Astrocyte of the hippocampus (primary cell): ENCODE measurements at places on chromosomes 16 and 17.

GRCh38 chr16:15949210-15950160 lies at the start of gene ABCC1:
Gene ABCC1, plus strand, starts transcription at chr16:15949616. Its CDS starts 136 bp downstream, at chr16:15949752.
- DNase-seq = peak; percentile 80

GRCh38 chr17:82638183-82638773 lies 10.0 kb downstream of the WDR45B start:
- DNase-seq = peak; percentile 16

GRCh38 chr16:49468611-49469310 lies 95.2 kb downstream of the C16orf78 start:
- DNase-seq = no peak

DNA sequence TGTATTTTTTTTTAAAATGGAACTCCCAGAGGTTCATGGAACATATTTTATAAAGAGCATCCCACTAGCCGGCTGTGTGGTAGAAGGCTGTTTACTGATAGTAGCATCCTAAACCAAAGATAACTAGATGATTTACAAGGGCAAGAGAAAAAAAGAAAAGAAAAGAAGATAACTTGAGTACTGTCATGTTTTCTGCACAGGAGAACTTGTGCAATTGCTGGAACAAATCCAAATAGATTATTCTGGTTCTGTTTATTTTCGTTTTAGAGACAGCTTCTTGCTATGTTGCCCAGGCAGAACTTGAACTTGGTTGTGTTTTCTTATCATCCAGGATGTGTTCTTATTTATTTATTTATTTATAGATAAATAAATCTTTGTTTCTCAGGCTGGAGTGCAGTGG lies 20.9 kb upstream of the PPM1D start:
- no peak for DNase-seq

DNA sequence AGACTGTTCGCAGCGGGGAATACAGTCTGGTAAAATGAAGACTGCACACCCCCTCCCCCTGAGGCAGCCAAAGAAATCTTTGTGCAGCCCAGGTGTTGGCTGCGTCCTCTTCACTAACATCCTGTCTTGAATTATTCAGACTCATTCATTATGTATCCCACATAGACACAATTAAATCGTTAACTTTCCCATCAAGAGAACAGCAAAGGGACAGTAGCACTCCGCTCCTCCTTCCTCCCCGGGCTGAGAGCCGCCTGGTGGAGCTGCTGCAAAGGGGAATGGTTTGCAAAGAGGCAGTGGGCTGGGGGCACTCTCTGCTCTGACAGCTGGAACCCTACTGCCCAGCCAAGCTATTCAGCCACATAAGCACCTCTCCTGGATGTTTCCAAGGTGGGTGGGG lies 290.0 kb upstream of the SOX9 start:
- DNase-seq = peak; percentile 29

GRCh38 chr17:29620271-29620670 lies 2.4 kb downstream of the CORO6 start:
- DNase-seq = no peak

- DNase-seq = no peak
These were observed 3.3 kb upstream of the KRTAP4-4 start for GRCh38 chr17:41163828-41164227.

DNA sequence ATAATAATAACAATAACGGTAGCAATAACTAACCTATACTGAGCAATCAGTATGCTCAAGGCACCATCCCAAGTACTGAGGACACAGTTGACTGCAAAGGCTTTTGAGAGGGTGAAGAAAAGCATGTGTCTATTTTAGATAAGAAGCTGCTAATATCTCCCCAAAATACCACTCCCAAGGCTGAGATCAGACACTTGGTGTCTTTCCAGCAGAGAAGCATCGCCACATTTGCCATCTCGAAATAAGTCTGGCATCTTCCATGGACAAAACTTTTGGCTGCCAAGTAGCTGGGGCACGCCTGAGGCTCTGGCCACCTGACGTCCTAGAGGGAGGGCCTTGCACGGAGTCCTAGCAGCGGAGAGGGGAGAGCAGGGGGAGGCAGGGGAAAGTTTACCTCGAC lies 39.0 kb downstream of the ZNF423 start:
- no peak for DNase-seq

GRCh38 chr17:72379516-72379915 lies 258.7 kb downstream of the SOX9 start:
- no peak for DNase-seq

DNA sequence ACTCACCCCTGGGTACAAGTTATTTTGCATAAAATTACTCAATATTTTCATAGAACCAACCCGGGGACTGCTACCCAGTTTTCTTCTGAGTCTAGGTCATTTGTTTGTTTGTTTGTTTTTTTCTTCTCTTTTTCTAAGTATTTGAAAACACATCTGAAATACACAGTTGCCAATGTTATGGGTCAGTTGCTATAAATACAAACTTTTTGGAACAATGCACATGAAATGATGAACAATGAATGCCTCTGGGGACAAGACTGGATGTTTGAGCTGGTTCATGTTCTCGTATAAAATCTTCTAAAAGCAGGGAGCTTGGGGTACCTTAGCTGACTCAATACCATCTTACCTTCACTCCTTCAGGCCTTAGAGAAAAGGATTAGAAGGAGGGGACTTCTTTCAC lies 30.5 kb downstream of the TMEM238L start:
- DNase-seq = no peak

GRCh38 chr17:31754239-31754945 lies 104.7 kb downstream of the COPRS start:
- DNase-seq = peak; percentile 45

DNA sequence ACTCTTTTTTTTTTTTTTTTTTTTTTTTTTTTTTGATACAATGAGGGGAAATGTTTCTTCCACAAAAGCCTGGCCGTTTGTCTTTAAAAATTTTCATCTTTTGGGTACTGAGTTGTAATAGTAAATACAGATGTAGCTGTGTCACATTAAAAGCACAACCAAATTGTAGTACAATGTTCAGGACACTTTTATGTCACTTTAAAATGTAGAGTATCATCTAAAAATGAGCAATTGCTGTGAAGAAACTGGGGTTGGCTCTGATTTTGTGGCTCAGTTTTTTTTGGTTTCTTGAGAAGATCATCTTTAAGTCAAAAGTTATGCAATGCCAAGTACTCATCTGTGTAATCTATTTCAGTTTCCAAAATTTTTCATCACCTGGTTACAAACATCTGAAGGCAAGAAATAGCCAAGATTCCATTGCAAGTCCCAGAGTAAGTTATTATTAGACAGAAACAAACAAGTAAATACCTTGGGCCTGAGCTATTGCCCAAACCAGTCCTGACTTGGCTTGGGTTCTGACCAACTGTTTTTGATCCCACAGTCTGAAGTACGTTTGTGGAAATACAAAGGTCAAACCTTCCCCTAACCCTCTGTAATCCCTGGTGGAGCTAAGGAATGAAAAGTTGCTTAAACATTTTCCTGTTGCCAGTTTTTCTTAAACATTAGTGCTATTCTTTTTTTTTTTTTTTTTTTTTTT lies 717.2 kb downstream of the WWOX start:
- peak; percentile 60 for DNase-seq

DNA sequence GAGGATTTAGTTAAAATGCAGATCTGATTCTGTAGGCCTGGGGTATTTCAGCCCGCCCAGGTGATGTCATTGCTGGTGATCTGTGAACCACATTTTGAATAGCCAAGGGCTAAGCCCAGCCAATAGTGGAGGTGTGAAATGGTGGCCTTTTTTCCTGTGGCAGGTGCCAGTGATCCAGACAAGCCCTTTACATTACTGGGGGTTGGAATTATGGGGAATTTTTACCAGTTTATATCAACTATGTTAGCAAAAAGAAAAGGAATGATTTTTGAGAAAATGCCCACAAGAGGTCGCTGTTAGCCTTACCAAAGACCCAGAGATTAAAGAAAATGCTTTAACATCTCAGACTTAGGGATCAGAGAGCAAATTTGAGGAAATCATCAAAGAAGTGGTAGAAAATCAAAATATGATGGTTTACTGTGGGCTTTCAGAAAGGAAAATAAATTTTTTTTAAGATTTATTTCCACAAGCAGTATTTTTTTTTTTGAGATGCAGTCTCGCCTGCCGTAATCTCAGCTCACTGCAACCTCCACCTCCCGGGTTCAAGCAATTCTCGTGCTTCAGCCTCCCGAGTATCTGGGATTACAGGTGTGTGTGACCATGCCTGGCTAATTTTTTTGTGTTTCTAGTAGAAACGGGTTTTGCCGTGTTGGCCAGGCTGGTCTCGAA lies 3.9 kb downstream of the VPS35L start:
- DNase-seq = peak; percentile 76

DNA sequence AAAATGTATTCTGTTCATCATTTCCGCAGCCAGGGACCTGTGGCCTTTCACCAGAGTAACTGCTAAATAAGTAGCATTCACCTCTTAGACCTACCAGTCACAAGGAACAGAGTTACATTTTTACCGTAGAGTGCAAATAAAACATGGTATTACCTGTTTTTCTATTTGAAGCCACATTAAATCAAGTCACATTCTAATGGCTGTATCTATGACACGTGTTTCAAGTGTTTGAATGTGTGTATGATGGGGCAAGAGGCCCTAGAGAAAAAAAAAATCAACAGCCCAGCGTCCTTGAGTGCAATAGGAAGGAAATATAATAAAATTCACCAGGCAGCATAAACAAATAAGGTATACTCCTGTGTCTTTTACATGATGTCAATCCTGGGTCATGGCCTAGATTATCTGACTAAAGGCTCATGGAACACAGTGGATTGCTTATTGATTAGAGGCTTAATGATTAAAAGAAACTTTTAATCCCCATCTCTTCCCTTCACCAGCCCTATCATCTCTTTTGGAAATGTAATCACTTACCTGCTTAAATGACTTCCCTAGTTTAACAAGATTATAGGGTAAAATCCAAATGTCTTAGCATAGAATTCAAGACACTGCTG lies 168.7 kb upstream of the CDH5 start:
- DNase-seq = no peak

- no peak for DNase-seq
These were observed 35.9 kb downstream of the NACA2 start for GRCh38 chr17:61555127-61555566.

DNA sequence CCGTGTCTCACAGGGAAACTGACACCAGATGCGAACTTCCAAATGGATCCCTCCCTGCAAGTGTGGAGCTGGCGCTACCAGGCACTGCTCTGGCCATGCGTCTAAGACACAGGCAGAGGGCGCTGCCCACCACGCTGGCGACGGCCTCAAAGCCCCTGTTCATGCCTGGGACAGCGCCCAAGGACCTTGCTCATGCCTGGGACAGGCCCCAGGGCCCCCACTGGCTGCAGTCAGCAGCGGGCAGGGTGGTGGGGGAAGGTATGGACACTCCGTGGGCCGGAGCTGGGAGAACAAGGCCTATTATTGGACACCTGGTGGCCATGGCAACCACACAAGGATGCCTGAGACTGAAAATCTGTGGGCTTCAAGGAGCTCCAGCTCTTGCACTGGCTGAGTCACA lies 8.8 kb downstream of the ZG16B start:
- peak; percentile 96 for DNase-seq

DNA sequence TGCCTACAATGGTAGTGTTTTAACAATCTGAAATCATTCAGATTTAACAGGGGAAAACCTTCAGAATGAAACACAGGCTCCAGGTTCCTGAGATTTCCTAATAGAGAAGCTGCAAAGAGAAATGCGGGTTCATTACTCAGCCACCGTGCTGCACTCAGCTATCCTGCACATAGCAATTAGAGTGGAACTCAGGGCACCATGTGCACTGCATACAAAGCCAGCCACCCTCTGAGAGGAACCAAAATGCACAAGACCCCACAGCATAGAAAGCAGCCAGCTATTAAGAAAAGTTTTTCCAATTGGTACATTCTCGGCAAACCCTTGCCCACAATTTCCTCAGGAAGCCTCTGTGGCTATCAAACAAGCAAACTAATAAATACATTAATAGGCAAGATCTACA lies 37.4 kb downstream of the TOM1L2 start:
- peak; percentile 54 for DNase-seq

GRCh38 chr16:23826528-23827045 lies 9.2 kb upstream of the PRKCB start:
- no peak for DNase-seq

- DNase-seq = no peak
These were observed 6.8 kb downstream of the ZNF207 start for GRCh38 chr17:32356750-32357149.

GRCh38 chr17:69373069-69373468 lies 41.4 kb upstream of the MAP2K6 start:
- no peak for DNase-seq

DNA sequence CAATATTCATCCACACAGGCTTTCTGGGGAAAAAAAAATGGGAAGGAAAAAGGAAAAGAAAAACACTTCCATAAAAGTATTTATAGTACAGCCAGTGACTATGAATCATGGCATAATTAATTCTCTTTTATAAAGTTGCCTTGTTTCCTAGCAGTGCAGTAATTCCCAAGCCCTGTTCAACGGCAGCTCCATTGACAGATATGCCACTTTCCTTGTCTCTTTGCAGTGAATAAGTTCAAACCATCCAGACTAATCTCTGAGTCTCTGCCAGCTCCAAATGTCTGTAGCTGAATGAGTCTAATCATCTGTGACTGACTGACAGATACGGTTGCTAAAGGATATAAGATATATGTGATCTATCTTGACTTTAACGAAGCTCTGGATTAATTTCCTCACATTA lies 52.9 kb upstream of the KCNJ16 start:
- DNase-seq = peak; percentile 58

GRCh38 chr17:57849163-57849873 lies 526 bp downstream of the MRPS23 start:
- DNase-seq = no peak

DNA sequence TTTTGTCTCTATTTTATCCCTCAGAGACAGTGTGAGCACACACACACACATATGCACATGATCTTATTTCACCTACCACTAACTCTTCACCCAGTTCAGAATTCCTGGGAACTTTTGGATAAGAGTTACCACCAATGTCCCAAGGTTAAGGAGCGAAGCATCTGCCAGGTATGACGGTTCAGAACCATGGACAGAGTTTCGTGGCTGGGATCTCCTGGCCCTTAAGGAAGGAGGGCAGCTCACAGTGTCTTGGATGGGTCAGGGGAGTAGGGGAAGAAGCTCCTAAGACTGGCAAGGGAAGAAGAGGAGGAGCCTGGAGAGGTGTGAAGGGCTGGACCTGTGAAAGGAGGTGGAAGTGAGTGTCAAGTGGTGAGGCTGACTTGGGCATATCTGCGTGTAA lies 23.0 kb upstream of the TMEM132E start:
- DNase-seq = peak; percentile 27

DNA sequence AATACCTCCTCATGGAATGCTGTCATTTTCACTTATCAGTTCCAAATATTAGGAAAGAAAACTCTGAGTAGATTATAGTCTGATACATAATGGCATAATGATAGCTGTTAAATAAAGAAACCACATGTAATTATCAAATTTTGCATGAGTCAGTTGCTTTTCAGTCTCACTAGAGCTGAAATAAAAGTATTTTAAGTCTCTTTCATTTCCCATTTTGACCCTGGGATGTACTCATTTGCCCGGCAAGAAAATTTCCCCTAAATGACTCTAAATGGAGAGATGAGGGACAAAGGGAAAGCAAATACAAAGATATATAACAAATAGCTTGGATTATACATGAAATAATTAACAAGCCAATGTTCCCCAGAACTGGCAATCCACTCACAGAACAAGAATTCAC lies 47.9 kb upstream of the CPHXL start:
- DNase-seq = no peak

GRCh38 chr17:35117984-35118383 lies 1.7 kb downstream of the RAD51D start:
- DNase-seq = peak; percentile 56
